GM18507 (cell line): ENCODE measurements at places on chromosomes 11 and 22.

DNA sequence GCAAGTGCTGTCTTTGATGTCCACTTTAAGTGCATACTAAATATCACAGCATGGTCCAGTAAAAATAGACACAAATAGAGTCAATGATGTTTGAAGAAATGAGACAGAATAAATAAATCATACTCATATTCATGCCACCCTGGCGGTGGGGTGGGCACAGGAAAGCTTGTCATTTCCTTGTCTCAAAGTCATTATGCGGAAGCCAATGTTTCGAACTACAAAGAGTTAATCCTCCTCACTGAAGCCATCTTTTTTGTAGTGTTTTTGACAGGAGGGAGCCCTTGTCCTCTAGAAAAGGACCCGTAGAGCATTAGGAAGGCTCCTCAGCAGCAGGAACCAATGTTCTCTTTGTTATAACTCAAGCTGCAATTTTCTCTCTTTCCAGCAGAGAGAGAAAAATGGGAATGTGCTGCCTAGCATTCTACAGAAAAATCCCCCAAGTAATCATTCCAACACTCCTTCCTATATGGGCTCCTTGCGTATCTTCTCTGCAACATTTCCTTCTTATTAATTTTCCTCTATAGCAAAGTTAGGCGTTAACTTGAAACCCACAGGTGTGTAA, 30.6 kb downstream of the SC5D start:
- DNase-seq, result no peak

DNA sequence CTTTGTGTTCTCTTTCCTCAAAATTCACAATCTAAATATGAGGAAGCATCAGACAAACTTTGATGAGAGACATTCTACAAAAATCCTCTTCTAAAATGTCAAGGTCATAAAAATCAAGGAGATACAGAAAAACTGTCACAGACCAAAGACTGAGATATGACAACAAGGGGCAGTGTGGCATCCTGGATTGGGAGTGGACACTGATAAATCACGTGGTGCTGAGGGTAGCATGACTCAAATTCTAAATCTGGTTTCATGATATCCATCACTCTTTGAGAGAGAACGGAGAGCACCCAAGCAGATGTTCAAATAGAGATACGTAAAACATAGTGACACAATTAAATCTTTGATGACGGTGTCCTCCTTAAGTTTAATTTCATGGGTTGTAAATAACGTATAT, 13.0 kb upstream of the CARD18 start:
- DNase-seq, result no peak

DNA sequence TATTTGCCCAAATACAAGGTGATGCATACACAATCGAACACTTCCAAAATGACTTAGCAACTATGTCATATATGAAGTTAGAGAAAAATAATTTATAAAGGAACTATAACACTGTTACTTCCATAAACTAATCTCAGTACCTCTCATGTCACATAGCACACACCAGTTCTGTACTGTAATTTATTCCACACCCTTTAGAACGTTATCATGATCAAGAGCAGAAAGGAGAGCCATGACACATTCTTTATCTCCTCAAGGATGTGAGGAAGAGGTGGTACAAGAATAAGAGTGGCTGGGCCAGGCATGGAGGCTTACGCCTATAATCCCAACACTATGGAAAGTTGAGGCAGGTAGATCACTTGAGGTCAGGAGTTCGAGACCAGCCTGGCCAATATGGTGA, 31.1 kb downstream of the PICALM start:
- DNase-seq, result no peak

DNA sequence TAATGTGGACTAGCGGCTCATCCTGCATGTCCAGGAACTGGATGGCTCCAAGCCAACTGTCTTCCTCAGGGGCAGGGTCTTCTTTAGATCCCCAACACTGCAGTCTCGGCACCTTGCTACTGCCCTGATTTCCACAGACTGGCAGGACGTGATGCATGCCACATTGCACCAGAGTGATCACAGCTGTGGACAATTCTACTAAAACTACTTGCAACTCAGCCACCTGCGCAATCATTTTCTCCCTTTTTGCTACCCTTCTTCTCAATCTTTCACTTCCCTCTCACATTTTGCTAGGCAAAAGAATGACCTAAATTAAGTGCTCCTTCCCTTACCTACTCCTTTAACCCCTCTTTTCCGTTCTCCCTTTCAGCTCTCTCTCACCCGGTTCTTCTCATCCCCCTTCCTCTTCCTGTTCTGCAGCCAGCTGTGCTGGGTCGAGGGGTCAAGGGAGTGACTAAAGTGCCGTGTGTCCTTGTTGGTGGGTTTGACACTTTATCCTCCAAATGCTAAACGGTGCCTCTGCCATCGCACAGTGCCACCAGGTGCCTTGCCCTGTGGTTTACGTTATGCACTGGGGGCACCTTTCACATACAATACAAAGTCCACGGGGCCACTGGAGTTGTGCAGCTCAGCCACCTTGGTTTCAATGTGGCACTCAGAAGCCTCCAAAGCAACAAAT, 11.5 kb upstream of the PEX26 start:
- DNase-seq, result no peak

DNA sequence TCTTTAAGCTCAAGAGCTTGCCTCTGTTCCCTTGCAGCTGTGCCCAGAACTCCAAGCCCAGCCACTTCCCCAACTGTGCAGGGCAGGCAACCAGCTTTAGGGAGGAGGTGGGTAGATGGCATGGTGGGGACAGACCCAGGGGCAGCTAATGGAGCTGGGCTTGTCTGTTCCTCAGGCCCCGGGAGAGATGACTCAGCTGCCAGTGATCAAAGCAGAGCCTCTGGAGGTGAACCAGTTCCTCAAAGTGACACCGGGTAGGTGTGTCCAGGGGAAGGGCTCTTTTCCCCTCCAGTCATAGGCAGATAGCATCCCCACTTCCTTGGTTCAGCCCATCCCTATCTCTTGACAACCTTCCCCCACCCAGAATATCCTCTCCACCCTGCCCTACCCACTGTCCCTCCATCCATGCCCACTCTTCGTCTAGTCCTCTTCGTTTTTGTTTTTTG, 32.4 kb downstream of the CREB3L1 start:
- DNase-seq, result no peak

DNA sequence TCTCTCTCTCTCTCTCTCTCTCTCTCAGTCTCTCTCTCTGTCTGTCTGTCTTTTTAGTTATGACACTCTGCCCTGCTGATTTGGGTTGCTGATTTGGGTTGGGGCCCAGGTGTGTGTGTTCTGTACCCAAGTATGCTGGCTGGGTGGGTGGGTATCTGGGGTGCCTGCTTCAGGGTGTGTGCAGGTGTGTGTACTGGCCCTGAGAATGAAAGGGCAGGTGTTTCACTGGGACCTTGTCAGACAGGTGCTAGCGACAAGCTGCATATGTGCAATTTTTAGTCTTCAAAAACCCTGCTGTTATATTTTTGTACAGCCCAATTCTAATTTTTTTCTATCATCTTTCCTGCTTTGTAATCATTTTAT, 943 bp downstream of the CSF2RB start:
- no peak for DNase-seq

DNA sequence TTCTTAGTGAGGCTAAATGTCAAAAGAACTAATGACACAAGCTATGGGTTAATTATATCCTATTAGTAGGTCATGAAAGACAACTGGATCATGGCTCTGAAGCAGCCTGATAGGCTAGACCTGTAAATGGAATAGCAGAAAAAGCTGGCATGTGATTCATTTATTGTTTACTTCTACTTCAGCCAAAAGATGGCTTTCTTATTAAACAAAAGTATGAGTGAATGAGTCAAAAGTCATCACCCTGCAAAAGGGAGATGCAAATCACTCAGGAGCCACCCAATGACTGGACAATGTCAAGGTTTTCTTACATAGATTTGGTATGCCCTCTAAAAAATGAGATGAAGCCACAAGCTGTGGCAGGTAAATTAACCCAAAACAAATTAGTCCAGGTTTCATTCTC, 138.0 kb downstream of the TRPC6 start:
- no peak for DNase-seq

DNA sequence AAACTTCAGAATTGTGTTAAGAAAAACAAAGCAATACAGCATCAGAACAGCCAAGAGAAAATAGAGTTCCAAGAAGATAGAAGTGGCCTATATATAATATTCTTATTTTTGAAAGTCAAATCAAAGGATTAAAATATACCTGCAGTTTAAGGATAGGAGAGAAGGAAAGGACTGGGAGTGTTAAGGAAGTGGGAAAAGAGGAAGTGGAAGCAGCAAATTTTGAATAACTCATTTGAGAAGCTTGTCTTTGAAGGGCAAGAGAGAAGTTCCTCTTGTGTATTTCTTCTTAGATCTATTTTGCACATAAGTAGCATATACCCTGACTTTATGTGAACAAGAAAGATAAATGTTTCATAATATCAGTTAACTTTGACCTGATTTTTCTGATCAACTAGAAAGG, 62.6 kb upstream of the SLC17A6 start:
- DNase-seq, result no peak
